Activated T-cell treated with anti-CD3 and anti-CD28 coated beads for 24 hours (primary cell): ENCODE measurements at places on chromosomes 4 and X.

GRCh38 chr4:179692222-179692621, 2250.0 kb upstream of the AGA start:
- no peak for DNase-seq

GRCh38 chr4:138996090-138996489, 19.5 kb upstream of the NOCT start:
- no peak for DNase-seq

DNA sequence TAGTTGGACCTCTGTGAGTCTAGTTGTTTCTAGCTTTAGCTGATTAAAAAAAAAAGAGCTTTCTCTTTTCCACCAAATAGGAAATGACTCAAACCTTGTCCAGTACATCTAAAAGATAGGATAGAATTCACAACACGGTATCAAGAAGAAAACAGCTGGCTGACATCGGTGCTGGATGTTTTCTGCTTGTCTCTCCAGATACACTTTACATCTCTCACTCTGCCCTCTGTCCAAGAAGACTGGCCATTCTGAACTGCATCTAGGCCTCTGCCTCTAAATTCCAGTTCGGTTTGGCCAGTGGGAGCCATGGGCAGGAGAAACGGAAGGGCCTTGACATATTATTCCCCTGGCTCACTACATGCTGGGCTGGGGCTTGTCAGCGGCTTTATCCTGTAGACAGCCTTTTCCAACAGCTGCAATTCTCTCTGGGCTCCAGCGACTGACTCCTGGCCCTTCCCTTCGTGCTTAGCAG, 57.3 kb upstream of the SHISA3 start:
- DNase-seq: no peak

DNA sequence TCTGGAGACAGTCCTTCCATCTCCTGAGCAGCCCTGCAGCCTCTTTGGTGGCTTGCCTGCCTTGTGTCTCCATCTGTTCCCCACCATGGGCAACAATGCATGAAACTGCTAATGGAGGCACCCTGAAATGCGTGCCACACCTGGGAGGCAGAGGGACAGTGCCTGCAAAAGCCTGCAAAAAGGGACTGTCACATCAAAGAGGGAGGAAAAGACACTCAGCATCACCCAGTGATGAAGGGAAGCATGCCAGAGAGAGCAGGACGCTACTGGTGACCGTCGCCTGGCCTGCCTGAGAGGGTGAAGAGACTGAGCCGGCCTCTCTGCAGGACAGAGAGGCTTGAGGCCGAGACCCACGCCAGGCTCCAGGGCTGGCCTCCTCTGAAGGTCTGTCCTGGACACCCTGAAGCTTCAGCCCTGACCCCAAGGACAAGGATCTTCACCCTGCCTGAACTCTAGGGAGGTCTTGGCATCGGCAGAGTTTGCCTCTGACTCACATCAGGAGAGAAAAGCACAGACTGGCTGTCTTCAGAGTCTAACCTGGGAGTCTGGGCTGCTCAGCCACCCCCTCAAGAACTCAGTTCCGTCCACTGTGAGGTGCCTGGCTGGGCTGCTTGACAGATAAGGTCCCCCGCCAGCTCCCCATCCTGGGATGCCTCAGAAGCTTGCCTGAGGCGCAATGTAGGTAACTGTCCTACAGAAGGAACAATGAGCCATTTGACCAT, 8.1 kb downstream of the ACSL1 start:
- no peak for DNase-seq

- DNase-seq: no peak
Measured at GRCh38 chr4:54226404-54227255, 2.5 kb upstream of the PDGFRA start.

GRCh38 chrX:141314441-141314840, 72.1 kb upstream of the SPANXC start:
- DNase-seq: no peak

- no peak for DNase-seq
Measured at GRCh38 chr4:40195182-40196177, 1.4 kb upstream of the RHOH start.

- DNase-seq: peak; percentile 23
Measured at GRCh38 chrX:69285881-69286564, 120.8 kb upstream of the PJA1 start.

- no peak for DNase-seq
Measured at GRCh38 chr4:108272561-108272960, 103.8 kb upstream of the LEF1 start.

GRCh38 chr4:93831716-93832496, 3.4 kb downstream of the ATOH1 start:
- DNase-seq: no peak

DNA sequence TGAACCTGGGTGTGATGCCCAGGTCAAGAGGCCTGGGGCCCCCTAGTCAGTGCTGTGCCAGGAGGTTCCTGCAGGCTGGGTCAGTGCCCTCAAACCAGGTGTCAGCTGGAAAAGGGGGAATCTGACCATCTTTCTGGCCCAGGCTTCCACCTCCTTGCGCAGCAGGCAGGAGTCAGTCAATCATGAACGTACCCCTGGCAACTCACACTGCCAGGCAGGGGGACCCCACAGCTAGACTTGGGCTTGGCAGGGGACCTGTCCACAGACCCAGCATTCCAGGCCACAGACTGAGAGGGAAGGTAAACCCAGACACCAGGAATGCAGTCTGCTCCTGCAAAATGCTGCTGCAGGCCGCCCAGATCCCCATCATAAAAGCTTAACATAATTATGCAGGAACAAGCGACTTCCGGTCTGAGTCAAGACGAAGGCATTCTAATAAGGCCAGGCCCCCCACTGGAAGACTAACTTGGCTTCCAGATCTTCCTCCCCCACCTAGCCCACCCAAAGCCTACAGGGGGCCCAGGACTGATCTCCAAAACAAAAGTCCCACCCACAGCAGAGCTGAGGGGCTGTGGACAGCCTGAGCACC, 156.3 kb downstream of the BCOR start:
- no peak for DNase-seq
